ENCODE measurements at places on chromosomes 3 and 15.

- no peak for DNase-seq
These were observed 8.0 kb downstream of the CEP152 start for GRCh38 chr15:48802867-48803266.

DNA sequence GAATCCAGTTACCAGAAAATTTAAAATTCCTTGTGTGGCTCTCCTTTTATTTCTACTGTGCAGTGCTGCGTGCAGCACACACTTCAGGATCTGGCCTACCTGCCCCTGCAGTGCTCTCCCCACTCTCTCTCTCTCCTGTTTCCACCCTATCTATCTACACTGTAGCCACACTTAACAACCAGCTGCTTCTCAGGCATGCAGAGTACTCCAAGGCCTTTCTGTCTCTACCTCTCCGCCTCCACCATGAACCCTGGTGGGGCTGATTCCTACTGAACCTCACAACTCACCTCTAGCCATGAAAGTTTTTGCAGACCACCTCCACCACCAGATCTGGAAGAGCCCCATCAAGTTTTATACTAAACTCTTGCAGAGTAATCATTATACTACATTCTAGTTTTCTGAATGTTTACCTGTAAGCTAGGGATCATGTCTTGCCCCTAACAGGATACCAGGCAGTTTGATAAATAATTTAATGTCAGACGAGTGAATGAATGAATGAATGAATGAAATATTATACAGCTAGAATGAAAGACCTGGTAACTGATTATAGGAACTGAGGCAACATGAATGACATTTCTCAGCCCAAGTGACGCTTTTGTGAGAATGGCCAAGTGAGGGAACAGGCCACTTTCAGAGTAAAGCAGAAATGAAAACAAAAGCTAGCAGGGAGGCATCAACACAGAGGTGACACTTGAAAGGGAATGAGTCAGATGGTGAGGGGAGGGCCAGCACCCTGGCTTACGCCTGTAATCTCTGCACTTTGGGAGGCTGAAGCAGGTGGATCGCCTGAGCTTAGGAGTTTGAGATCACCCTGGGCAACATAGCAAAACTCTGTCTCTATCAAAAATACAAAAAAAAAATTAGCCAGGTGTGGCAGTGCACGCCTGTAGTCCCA, 363.5 kb downstream of the FOXP1 start:
- DNase-seq, result peak; percentile 62

DNA sequence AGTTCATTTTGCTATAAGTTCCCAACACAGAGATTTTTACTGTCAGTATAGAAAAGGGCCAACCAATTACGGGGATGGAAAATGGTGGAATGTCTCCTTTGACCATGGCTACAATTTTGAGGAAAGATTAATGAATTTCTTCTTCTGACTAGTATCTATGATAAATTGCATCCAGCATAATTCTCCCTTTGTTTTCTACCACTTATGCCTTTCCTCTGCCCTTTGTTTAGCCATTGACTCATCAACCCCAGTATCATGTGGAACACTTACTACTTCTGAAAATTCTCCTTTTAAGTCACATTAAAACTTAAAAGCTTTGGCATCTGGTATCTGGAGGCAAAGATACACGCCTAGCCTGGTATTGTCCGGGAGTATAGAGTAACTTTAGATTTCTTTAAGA, 92.9 kb upstream of the CADPS start:
- DNase-seq, result no peak

DNA sequence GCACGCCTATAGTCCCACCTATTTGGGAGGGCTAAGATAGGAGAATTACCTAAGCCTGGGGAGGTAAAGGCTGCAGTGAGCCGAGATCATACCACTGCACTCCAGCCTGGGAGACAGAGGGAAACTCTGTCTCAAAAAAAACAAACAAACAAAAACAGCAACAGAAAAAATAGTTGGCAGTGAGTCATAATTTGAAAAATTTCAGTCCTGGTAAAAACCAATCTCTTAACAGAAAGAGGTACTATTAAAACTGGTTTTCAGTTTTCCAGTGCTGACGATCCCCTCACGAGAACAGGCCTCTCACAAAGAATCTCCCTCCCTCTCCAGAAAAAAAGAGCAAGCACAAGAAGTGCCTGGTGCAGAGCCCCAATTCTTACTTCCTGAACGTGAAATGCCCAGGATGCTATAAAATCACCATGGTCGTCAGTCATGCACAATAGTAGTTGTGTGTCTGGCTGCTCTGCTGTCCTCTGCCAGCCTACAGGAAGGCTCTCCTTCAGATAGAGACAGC, 22.8 kb upstream of the MAP4 start:
- DNase-seq, result no peak

- no peak for DNase-seq
These were observed 2.2 kb upstream of the SLC12A8 start for GRCh38 chr3:125214738-125215137.

- DNase-seq, result no peak
These were observed 9.3 kb upstream of the PRICKLE2 start for GRCh38 chr3:64234571-64234970.

DNA sequence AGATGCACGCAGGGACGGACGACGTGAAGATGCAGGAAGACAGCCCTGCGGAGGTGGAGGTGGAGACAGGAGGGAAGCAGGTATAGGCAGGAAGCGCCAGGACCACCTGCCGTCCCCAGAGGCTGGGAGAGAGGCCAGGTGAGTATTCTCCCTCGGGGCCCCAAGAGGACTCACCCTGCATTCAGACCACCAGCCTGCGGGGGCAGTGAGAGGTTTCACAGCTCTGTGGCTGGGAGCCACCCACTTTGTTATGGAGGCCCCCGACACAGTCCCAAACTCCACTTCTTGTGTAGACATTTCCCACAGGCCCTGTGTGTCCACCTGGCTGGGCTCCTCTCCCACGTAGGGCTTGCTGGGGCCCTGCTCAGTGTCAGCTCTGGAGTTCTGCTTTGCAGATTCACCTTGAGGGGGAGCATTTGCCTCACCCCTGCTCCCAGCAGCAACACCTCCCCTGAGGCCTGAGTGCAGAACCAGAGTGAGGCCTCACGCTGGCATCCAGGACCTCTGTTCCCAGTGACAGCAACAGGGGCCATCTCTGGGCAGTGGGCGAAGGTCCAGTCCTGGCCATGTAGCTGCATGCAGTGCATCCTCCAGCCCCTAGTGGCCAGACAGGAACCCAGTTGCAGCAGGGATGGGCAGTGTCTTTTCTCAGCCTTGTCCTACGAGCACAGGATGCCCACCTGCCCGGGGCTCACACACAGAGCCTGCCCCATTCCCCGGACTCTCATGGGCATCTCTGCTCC, 119.4 kb upstream of the IQSEC1 start:
- DNase-seq, result no peak

DNA sequence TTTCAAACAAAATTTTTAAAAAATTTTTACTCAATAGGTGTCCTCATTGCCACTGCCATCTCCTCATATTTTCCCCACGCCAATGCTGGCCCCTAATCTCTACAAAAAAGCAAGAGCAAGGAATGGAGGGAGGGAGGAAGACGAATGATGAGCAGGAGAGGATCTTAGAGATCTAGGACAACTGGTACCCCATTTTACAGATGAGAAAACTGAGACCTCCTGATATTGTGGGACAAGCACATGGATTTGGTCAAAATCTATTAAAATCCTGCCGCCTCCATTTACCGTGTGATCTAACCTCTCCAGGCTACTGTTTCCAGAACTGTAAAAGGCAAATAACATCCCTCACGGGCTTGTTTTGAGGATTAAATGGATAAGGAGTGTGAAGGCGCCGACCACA, 4.6 kb downstream of the HEG1 start:
- no peak for DNase-seq

- DNase-seq, result no peak
These were observed 18.5 kb downstream of the LIMD1 start for GRCh38 chr3:45612918-45613602.

DNA sequence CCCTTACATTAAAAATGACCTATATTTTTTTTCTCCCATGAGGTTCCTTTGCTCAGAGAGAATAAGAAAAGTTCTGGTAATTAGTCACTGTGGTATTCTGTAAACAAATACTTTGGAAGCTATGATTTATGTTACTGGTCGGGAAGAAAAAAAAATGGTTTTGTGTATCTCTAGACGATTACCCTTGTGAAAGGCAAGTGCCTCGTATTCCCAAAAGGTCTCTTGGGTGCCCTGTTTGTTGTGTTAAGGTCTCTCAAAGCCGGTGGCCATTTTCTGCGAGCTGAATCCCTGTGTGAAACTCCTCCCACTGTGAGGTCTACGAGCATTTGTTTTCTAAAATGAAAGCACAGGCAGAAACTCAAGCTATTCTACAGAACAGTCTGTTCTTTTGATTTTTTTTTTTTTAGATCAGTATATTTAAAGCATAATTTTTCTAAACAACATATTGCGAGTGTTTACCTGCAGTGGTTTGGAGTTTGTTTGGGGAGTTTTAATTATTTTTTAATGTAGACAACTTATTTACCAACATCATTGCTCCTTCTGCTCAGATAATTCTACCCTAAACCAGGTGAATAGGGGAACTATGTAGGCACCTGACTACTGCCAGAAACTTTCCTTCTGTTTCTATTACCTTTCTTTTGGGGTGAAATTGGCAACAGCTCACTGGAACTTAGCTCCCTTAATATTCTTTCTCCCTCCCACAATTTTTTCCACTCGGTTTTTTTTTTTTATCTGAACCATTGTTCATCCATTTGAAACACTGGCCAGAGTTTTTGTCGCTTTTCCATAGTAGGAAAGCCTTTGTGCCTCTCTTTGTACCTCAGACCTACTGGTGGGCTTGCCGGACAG, 44.0 kb downstream of the ZBTB38 start:
- peak; percentile 68 for DNase-seq

GRCh38 chr3:182902236-182902635, 78.1 kb downstream of the DCUN1D1 start:
- no peak for DNase-seq

GRCh38 chr3:141011232-141011996, 39.7 kb upstream of the SPSB4 start:
- DNase-seq, result peak; percentile 73

DNA sequence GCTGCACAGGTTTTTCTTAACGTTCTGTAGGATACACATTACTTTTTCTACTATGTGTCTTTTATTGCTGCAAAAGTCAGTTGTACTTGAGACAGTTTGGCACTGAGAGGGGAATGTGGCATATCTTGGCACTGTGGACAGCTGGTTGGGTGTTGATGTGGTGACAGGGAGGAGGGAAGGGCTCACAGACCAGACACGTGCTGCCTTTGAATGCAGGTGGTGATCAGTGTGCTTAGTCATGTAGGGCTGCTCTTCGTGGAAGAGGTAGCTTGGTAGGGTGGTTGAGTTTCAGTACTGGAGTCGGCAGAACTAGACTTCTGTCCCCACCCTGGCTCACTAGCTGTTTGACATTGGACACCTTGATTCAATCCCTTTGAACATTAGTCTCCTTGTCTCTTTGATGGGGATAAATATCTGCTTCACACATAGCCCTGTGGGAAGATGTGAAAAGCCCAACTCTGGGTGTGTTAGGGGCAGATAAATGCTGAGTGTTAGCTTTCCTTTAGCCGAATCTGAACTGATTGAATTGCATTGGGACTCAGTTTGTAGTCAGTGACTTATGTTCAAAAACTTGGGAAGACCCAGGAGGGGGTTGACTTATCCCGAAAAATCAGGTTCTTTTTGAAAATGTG, 108.4 kb downstream of the PTPRG start:
- no peak for DNase-seq
